ENCODE measurements at places on chromosomes 7 and 10.
A peak's percentile ranks its signal among the peaks of the same experiment; 100 is the strongest.

GRCh38 chr10:107931808-107932207 is 767.3 kb upstream of the SORCS1 start:
- no peak for DNase-seq

- peak; percentile 97 for DNase-seq
Observed at GRCh38 chr7:41189866-41190265, 513.0 kb downstream of the INHBA start.

- DNase-seq, result peak; percentile 68
Observed at GRCh38 chr7:148962823-148963582, 65.3 kb downstream of the PDIA4 start.

DNA sequence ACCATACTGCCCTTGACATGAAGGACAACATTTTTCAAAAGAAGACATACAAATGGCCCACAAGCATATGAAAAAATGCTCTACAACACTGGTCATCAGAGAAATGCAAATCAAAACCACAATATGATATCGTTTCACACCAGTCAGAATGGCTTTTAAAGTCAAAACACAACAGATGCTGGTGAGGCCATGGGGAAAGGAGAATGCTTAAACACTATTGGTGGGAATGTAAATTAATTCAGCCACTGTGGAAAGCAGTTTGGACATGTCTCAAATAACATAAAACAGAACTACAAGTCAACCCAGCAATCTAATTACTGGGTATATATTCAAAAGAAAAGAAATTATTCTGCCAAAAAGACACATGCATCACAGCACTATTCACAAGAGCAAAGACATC is 4.2 kb upstream of the NT5C3A start:
- DNase-seq, result no peak

GRCh38 chr7:28126410-28127041 is 54.1 kb downstream of the JAZF1 start:
- DNase-seq, result no peak

DNA sequence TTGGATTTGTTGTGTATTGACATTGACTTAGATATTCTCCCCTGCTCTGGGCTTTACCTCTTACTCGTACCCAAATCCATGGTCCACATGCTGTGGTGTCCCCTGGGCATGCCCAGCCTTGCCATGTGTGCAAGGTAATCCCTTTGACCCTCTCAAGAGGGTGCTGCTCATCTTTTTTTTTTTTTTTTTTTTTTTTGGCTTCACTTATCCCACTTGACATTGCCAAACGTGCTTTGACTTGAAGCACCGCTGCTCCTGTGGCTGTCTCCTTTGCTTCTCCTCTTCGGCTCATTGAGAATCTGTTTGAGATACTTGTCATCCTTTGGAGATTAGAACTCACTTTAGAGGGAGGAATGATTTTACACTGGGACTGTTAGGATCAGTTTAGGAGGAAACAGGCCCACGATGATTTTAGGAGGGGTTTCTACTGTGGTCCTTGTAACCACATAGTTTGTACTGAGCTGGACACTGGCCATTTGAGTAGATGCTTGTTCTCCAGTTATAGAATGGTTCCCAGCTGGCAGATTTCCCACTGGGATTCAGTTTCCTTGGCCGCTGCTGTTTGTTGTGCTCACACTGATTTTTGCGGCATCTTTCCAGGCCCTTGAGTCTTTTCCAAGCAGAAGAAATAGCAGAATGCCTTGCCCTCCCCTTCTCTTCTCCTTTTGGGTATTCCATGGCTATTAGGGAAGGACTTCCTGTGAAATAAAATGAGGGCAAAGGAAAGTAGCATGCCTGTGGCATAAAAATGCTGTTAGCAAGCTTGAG is 184.8 kb downstream of the AUTS2 start:
- DNase-seq, result peak; percentile 39

GRCh38 chr7:96285579-96285978 is 36.3 kb downstream of the SLC25A13 start:
- no peak for DNase-seq

DNA sequence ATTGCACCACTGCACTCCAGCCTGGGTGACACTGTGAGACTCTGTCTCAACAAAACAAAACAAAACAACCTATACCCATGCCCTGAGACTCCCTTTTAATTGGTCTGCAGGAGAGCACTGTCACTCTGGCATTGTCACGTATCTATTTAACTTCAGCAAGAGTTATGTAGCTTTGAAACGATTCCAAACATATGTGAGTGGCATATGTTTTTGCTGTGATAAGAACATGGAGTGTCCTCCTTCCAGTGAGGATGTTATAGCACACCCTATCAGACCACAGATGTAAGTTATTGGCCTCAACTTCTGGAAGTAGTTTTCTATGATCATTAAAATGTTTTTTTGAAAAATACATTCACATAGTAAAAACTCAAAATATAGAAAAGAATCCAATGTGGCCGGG is 15.5 kb upstream of the DNAJC12 start:
- no peak for DNase-seq

GRCh38 chr7:107563081-107563774 is 492 bp downstream of the COG5 start:
- DNase-seq, result no peak

GRCh38 chr7:1100386-1100785 is 12.5 kb downstream of the GPER1 start:
- DNase-seq, result no peak

GRCh38 chr7:30285536-30286284 is 1.3 kb downstream of the ZNRF2 start:
- peak; percentile 46 for DNase-seq

DNA sequence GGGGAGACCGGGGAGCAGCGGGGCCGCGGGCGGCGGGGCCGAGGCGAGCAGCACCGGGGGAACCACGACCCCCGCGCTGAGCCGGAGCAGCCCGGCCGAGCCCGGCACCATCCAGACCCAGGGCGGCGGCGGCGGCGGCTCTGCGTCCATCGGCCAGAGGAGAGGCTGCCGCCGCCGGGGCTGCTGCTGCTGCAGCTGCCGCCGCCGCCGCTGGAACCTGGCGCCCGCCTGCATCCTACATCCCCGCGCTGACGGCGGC is 190 bp downstream of the TCERG1L start:
- no peak for DNase-seq

- DNase-seq, result no peak
Observed at GRCh38 chr10:24778298-24778697, 54.6 kb upstream of the ARHGAP21 start.

GRCh38 chr7:139403601-139404000 is 43.9 kb downstream of the LUC7L2 start:
- DNase-seq, result no peak

DNA sequence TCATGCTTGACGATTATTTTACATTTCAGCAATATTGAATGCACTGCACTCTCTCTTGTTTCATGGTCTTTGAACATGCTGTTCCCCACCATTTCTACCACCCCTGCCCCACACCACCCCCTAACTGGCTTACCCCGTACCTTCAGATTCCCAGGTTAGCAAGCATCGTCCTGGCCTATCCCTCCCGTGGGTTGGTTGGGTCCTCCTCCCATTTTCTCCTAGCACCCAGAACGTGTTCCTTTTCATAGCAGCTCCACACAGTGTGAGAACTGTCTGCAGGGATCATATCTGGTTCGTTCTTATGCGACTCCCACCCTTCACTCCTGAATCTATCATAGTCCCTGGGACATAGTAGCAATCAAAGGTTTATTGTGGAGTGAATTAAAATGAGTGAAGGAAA is 48.6 kb downstream of the C10orf90 start:
- no peak for DNase-seq

GRCh38 chr10:108496106-108496505 is 1331.6 kb upstream of the SORCS1 start:
- peak; percentile 7 for DNase-seq

GRCh38 chr10:43132867-43133787 is 5.1 kb upstream of the CSGALNACT2 start:
- no peak for DNase-seq

DNA sequence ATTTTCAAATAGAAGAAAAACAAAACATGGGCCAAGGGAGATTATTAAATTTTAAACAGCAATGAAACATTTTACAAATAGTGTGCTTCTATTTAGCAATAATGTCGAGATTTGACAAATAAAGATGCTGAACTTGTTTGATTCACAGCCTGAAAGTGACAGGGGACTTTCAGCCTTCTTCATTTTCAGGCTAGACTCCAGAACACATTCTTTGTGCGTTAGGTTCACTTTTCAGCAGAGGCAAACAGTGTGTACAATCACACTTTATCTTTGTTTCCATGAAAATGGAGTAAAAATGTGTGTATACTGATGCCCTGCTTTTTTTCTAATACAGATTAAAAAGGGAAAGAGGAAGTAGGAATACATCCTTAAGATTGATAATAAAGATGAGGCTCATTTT is 35.6 kb downstream of the FAM171A1 start:
- DNase-seq, result no peak

DNA sequence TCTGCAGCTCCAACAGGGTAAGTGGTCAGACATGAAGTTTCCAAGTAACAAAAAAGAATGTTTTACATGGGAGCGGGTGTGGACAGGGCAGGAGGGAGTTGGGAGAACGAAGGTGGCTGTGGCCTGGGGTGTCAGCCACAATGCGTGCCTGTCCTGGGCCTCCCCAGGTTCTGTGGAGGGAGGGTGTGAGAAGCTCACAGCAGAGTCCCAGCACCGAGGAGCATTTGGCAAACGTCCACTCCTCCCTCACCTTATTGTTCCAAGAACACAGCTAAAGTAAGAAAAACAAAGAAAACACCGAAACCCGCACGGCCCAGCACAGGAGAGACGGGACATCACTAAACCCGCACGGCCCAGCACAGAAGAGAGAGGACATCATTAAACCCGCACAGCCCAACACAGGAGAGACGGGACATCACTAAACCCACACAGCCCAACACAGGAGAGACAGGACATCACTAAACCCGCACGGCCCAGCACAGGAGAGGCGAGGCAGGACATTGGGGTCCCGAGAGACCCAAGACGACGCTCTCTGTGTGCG is 226.4 kb downstream of the MAD1L1 start:
- DNase-seq, result no peak

DNA sequence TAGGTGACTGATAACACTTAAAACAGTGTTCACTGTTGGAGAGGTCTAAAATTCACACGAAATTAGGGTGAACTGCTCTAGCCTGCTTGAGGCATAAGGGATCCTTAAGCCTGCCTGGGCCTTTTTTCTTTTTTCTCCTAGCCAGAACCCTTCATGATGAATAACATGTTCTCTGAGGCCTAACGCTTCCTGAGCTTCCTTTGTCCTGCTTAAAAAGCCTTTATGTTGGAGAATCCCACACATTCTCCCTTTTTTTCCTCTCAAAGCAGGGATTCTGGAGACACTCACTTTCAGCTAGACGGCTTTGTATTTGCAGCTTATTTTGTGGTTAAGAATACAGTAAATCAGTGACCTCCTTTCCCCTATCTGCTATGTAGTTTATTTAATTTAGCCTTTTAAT is 354.7 kb upstream of the PHF14 start:
- no peak for DNase-seq

DNA sequence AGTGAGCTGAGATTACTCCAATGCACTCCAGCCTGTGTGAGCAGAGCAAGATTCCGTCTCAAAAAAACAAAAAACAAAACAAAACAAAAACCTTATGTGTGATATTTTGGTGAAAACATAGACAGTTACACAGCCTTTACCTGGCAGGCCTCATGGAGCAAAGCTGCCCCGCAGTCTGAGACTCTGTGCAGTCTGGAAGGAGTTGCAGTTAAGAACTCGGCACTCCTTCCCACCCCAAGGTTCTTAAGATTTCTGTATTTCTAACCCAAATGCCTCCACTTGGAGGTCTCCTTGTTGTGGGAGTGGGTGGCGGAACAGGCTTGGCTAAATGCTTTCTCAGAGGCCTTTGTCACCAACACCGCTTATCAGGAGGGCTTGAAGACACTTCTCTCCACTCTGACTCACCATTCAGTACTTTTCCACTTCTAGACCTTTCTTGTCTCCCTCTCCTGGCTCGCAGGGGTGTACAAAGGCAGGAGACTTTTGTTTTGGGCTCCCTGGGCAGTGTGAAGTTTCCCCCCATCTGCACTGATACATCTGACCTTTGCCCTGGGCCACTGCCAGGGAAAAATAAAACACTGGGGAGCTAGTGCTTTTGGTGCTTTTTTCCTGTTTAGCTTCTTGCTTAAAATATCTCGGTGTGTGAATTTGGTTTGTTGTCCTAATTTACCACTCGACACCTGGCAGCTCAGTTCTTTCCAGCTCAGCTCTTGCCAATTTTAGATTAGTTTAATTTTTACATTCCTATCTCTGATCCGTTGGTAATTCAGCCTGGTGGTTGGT is 51.3 kb upstream of the MAGI2 start:
- DNase-seq, result peak; percentile 17

DNA sequence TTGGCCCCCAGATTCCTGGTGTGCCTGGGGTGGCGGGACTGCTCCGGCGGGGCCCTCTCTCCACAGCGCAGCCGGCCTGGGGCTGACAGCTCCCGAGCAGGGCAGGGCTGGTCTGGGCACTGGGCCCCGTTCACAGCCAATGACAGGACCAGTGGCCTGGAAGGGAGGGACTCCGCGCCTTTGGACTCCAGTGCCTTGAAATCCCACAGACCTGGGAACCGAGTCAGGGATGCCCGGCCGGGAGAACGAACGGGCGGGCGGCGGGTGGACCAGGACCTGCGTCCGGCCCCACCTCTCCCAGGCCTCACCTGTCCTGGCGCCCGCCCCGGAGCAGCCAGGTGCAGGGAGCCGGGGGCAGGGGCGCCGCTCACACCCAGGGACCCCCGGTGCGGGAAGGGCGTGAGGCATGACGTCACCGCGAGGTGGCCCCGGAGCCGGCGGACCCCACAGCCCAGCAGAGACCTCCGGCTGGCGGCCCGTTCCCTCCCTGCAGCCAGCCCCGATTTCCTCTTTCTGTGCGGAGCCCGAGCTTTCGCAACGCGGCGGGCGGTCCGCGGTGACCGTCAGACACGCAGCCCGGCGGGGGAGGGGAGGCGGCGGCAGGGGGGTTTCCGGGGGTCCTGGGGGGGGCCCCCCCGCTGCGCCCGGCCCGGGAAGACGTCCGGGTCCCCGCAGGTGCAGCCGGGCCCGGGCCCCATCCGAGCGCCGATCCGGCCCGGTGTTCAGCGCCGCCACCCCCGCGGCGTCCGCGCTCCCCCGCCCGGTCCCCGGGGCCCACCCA is 743 bp downstream of the ADAP1 start:
- peak; percentile 27 for DNase-seq

DNA sequence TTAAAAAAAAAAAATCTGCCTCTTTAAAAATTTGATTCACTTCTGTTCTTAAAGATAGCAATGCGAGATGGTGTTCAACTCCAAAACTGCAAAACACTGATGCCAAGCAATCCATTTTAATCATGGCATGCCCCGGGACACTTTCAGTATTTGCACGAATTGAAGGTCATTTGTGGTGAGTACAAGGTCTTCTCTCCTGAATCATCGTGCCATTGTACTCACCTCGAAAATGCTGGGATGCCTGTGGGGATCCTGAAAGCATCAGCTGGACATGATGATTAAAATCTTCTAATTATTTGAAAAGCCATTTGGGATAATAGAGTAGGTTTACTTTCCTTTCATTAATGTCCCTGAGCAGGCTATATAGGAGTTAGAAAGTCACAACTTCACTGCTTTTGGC is 125.1 kb upstream of the NRP1 start:
- DNase-seq, result no peak
